ENCODE measurements at places on chromosomes 16 and 17. TPM values are rescaled to one million over a fixed set of nuclear protein-coding genes. Genes with fewer than 3 reads are reported as not detected.
A peak's percentile ranks its signal among the peaks of the same experiment; 100 is the strongest.

DNA sequence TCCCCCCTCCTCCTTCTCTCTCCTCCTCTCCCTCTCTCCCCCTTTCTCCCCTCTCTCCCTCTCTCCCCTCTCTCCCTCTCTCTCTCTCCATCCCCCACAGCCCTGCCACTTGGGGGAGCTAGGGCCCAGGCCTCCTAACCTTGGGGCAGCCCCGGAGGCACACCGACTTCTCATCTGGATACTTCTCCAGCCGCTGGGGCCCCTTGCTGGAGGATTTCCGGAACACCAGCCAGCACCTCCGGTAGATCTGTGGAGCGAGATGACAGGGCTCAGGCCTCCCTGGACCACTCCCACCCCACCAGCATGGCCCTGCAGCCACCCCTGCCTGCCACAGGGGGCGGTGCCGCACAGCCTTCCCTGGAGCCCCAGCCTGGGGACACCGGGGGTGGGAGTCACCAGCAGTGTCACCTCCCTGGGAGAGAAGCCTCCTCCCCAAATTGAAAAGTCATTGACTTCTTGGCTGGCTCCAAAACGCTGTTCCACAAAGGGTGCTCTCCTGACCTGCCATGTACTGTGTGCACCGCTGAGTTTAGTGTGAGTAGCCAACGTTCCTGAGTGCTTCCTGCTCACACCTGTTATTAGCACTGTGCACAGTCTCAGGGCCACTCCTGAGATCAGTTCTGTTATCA, 10.5 kb downstream of the DOK4 start:
- DNase-seq, result no peak

- DNase-seq, result no peak
Measured at GRCh38 chr16:49953090-49953489, 71.9 kb upstream of the CNEP1R1 start.

GRCh38 chr16:12639044-12639443, 164.6 kb downstream of the CPPED1 start:
- no peak for DNase-seq

DNA sequence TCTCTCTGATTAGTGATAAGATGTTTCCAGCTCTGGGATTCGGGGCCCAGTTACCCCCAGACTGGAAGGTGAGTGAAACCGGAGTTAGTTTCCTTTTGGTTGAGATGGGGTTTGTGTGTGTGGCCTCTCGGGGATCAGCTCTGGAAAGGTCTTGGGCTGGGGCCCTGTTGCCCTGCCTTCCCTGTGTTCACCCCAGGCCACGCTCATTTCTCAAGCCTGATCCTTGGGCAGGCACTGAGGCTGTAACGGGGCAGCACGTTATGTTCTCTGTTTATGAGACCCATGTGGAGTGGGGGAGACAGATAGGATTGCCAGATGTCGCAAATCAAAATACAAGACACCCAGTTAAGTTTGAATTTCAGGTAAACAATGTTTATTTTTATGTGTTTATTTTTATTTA, 35.5 kb downstream of the CPNE2 start:
- DNase-seq, result no peak

DNA sequence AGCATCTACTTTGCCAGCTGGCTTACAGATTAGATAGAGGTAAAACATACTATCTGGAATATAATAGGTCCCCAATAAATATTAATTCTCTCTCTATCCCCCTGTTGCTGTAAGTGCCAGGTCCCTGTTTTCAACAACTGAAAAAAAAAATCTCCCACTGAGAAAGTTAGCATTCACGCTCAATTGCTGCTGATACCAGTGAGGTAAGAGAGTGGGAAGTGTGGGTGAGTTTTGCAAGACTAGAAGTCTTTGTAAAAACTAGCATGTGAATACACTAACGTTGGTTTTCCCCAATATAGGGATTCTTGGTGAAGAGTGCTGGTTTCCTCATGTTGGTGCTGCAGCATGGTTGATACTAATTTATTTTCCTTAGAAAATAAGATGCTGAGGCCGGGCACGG, 11.7 kb upstream of the TAOK1 start:
- DNase-seq, result no peak

- DNase-seq, result no peak
Measured at GRCh38 chr16:53629607-53630312, 73.9 kb downstream of the RPGRIP1L start.

GRCh38 chr16:56909527-56909979, 22.4 kb upstream of the HERPUD1 start:
- no peak for DNase-seq

DNA sequence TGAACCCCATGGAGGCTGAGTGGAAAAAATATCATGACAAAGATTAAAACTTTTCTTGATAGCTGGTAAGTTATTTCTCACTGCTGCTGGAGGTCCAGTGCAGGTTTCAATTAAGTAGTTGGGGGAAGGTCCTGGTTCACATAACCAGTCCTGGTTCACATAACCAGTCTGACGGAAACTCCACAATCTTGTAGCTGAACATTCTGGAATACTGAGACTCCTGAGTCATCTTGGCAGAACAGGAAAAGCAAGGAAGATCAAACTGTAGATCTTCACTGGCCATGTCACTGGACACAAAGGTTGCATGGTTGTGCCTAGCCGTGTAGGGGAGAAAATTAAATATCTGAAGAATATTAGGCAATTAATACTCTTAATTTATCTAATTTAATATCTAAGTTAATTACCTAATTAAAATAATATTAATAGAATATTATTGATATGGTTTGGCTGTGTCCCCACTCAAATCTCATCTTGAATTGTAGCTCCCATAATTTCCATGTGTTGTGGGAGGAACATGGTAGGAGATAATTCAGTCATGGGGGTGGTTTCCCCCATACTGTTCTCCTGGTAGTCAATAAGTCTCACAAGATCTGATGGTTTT, 48.6 kb upstream of the CNTNAP4 start:
- DNase-seq, result no peak

- DNase-seq, result no peak
Measured at GRCh38 chr16:83335076-83335475, 472.7 kb upstream of the HSBP1 start.

- no peak for DNase-seq
Measured at GRCh38 chr16:83549316-83550182, 258.2 kb upstream of the HSBP1 start.

DNA sequence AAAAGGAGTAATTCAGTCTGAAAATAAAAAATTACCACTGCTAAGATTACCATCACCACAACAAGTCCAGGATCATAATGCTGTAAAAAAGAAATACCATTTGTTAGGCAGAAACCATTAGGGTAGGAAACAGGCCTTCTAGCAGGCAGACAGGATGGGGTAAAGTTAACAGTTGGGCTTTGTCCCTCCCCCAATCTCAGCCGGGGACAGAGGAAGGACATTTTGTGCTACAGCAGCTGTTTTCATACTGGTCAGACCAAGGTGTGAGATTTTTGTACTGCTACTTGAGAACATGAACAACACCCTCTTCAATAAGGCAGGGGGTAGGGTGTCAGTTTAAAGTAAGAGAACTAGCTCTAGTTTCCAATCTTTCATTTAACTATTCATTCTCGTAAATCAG, 49.2 kb upstream of the ITGA2B start:
- no peak for DNase-seq

DNA sequence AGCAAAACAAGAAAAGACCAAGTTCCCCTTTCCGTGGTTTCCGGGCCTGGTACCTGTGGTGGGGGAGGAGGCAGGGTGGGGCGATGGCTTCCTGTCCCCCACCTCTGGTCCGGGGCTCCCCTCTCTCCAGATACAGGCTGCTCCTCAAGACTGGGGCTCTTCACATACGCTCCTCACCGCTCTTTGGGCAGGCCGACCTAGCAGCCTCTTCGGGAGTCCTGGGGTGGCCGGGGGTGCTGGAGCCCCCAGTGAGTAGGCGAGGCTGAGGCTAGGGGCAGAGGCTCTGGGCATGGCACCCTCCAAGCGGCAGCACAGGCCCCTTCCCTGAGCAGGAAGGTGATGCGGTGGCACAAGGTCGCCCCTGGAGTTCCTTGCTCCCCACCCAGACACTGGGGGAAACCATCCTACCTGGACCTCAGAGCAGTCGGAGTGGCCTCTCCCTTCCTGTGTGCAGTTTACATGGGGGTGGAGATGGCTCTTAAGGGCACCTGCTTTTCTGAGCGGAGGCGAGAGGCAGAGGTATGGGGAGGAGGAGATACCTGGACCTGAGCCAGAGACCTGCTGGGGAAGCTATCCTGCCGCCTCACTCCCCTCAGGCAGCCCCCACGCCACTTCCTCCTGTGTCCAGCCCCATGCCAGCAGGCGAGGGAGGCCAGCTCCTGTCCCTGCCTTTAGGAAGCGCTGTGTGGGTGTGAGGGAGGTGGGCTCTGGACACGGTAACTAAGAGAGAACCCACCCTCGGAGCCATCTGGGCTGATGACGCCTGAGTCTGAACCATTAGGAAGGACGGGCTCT, 891 bp downstream of the CORO1A start:
- peak; percentile 73 for DNase-seq

GRCh38 chr17:80799538-80800480, 191.8 kb upstream of the CHMP6 start:
- no peak for DNase-seq

DNA sequence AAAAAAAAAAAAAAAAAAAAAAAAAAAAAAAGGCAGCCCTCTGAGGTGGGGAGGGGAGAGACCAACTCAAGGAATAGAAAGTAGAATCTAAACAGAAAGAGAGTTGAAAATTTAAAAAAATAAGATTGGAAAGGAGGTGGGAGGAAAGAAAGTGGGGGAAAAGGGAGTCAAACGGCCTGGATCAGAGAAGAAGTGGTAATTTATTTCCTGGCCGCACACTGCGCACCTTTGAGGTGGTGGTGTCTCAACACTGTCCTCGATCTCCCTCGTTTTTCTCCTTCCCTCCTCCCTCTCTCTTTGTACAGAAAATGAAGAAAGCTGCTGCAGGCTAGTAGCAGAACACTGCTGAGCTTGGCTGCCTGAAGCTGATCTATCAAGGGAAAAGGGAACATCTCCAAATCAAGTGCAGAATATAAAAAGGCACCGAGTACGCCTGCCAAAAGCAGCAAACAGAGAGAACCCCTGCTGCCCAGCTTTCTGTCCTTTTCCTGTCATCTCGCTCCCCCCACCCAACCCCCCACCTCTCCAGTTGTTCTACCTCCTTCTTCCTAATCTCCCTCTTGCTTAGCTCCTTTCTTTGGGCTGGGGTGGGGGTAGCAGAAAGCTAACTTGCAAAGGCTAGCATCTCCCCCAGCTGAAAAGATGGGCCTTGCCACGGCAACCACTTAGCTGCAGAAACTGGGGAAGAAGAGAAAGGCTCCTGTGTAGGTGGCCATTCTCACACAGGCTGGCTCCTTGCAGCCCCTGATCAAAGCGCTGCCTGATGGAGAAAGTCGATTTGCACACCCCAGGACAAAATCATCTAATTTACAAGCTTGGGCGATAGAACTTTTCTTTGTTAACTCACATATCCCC, 22.5 kb downstream of the AXIN2 start:
- no peak for DNase-seq

DNA sequence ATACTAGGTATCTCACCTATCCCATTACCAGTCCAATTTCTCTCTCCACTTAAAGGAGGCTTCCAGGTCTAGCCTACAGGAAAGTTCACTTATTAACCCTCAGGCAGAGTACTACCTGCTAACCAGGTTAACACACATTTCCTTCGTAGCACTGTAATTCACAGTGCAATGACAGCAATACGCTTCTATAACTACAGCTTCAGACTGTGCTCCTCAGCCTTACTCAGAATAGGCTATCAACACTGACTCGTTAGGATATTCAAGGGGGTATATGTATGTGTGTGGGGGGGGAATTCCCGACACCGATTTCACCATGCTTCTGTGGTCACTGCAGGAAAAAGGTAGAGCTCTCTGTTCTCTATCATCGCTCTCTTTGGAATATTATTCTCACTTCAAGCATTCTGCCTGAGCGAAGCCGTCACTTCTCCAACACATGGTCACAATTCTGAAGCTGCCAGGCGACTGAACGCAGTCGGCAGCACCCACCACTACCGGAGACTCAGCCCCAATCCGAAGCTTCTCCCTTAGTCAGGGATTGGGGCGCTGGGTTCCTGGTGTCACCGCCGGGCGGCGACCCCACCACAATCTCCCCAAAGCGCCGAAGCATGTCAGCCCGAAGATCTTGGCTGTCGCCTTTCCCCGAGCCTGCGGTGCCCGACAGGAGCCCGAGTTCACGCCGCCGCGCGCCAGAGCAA, 618 bp downstream of the GGA3 start:
- no peak for DNase-seq

DNA sequence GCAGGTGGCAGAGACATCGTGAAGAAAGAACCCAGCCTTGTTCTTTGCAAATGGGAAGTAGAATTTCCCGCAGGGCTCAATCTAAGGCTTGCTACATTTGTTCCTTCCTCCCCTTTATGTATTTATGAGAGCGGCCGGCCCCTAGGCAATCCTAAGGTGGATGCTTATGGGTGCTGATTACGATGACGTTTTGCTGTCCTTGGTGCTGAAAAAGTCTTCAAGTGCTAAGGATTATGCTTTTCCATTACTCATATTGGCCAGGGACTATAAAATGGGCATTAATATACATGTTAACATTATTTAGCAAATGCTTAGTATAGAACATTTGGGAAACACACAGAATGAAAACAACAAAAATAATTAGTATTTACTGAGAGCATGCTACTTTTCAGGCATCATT, 313.3 kb upstream of the XYLT1 start:
- DNase-seq, result no peak

DNA sequence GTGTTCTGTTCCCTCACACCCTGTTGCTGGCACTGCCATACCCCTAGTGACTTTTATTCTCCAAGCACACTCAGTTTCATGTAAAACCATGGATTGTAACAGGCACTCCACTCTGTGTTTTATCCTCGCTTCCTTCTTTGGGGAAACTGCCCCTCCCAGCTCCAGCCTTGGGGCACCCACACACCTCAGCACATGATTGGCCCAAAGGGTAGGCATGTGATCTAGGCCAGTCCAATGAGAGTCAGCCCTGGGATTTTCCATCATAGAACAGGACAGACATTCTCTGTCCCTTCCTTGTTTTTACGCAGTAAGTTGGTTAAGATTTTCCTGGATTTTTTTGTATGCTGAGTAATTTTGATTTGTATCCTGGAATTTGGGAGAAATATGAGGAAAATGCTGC, 115.4 kb downstream of the C16orf95 start:
- DNase-seq, result no peak

DNA sequence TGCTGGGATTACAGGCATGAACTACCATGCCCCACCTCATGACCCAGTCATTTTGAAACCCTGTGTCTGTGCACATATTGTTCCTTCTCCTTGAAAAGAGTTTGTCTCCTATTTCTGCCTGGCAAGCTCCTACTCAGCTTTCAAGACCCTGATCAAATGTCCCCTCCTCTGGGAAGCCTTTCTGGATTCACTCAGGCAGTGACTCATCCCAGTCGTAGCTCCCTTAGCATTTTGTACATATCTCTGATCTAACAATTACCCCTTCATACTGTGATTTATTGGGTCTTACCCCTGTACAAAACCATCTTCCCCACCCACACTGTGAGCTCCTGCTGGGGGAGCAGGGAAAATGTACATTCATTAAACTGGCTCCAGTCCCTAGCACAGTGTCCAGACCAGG, 18.1 kb upstream of the ABCC12 start:
- no peak for DNase-seq

DNA sequence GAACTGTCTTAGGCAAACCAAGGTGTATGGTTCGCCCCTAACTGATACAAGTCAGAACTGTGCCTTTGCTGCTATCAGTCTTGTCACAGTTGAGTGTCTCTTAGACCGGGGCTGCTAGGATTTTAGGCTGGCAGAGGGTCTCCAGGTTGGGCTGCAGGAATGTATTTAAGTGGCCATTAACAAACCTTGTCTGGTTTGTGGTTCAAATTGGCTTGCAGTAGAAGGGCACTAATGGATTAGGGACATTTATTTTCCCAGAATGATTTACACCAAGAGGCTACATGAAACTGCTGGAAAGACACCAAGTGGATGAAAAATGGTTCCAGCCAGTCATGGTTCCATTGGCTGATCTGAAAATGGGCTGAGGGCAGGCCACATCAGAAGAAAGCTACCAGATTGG, 5.1 kb downstream of the VAT1L start:
- no peak for DNase-seq

The PLK1 gene
- 0.91 TPM for total RNA-seq

The ITPRIPL2 gene
- total RNA-seq, result 21.4 TPM

The KRTAP17-1 gene
- not detected for total RNA-seq
